Stimulated activated CD8-positive, alpha-beta memory T cell treated with anti-CD3 and anti-CD28 coated beads, Interleukin-15, amount 100 ng/mL, for 24 hours (primary cell): ENCODE measurements at places on chromosomes 4 and X.

DNA sequence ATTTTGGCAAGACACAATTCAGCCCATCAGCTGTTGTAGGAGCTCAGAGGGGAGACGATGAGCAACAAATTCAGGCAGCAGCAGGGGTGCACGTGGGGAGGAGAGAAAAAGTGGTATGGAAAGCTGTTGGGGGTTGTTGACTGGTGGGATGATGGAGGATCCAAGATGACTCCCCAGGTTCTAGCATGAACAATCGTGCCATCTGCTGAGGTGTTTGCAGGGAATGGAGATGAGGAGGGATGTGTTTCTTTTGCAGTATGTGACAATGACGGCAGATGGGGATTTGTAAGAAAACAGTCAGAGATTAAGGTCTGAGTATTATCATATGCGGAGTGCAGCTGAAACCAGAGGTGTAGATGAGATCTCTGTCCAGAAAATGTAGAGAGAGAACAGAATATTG, 63.3 kb downstream of the SEL1L3 start:
- DNase-seq = no peak

DNA sequence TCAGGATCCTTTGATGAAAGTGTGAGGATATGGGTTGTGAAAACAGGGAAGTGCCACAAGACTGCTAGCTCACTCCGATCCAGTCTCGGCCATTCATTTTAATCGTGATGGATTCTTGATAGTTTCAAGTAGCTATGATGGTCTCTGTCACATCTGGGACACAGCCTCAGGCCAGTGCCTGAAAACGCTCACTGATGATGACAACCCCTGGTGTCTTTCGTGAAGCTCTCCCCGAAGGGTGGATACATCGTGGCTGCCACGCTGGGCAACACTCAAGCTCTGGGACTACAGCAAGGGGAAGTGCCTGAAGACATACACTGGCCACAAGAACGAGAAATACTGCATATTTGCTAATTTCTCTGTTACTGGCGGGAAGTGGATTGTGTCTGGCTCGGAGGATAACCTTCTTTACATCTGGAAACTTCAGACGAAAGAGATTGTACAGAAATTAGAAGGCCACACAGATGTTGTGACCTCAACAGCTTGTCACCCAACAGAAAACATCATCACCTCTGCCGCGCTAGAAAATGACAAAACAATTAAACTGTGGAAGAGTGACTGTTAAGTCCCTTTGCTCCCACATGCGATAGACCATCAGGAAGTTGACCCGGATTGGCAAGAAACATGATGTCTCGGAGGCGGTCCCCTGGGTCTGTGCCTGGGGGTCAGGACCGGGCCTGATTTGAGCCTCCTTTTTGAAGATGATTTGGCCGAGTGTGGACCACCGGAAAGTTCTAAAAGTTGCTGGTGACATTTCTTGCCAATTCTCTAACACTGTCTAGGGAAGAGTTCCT, 22.2 kb downstream of the LIAS start:
- no peak for DNase-seq

DNA sequence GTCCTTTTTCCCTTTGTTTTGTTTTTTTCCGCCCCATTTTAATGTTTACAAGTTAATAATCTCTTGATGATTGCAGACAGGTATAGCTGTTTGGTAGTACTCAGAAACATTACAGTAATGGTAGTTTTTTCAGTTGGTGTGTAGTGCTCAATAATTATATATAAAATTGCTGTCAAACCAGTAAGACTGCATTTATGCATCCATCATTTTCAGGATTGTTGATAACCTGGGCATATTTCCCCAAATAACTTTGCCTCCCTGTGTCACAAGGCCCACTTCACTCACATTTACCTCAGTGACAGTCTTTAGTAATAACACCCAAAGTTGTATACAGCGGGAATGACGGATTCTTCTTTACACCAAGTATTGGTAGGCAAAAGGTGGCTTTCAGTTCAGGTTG, 16.1 kb downstream of the ARFIP1 start:
- DNase-seq = no peak

- DNase-seq = no peak
Observed at GRCh38 chr4:113835005-113835404, 73.5 kb upstream of the CAMK2D start.

DNA sequence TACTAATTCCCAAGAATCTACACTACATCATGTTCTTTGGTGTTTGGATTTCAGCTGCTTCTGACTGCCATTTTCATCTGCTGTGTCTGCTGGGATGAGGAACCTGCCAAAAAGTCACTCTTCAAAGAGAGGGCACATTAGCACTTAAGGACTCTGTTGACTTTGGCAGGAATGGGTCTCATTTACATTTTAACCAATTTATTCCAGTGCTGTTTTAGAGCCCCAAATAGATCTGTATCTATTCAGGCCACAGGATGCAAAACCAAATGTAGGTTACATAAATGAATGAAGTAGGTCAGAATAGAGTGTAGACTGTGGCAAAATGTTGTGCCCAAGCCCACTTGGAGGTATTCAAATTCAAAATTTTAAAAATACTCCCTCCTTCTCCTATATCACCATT, 14.4 kb downstream of the TXK start:
- DNase-seq = no peak

DNA sequence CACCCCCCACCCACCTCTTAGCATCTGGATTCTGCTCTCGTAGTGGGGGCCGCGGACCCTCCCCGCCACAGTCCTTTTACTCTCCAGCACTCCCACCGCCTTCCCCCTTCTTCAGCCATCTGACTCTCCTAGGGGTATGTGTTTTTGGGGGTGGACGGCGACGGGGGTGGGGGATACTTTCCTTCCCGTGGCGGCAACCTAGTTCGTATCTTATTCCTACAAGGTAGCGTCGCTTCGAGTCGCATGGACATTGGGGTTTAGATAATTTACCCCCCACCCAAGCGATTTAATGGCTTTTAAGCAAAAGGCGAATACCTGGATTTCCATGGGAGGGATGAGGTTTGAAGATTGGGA, 1.3 kb upstream of the BCORL1 start:
- DNase-seq = no peak

GRCh38 chr4:88108747-88109122, 49.7 kb downstream of the ABCG2 start:
- DNase-seq = no peak

GRCh38 chr4:163707873-163708272, 213.4 kb downstream of the TMA16 start:
- no peak for DNase-seq

DNA sequence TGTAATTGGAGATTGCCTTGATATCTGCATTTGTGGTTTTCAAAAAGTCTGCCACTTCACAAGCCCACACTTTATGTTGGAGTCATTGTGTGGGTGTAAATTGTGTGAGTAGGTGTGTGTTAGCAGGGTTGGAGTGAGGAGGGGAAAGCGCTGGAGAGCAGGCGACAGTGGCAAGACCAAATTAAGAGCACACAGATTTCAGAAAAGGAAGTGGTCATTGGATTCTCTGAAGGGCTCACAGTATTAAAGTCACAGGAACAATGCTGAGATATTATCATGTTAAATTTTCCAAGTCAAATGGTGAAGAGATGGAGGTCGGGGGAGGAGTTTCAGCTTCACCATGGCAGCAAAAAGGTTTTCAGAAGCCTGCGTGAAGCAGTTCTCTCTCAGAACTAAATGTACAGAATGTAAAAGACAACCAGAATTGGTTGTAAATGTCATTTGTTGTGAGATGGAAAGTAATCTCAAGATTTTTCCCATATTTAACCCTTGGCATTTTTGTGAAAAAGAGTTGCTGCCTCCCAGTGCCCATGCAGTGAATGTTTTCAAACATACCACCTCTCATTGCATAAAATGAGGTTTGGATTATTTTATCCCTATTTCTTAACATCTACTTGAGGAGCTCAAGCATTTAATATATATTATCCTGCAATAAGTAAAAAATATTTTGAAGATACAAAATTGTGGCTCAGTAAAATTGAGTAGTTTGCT, 265.9 kb downstream of the ZNF674 start:
- no peak for DNase-seq

- no peak for DNase-seq
Observed at GRCh38 chrX:136146614-136147314, 569 bp upstream of the FHL1 start.

GRCh38 chr4:60657807-60658206, 542.3 kb upstream of the ADGRL3 start:
- no peak for DNase-seq

GRCh38 chrX:134725103-134725690, 66.9 kb upstream of the PLAC1 start:
- DNase-seq = no peak
